Subcutaneous adipose tissue (tissue), 4 donors: ENCODE measurements at places on chromosomes 11 and 22. TPM values are rescaled to one million over a fixed set of nuclear protein-coding genes. Genes with fewer than 3 reads are reported as not detected.

ARFGAP2 gene
- 167 TPM for total RNA-seq

FAM180B gene
- 4.6 TPM for total RNA-seq

GAS2L1 gene
- total RNA-seq: 7.5 TPM

SYT13 gene
- total RNA-seq: not detected

CYP2D6 gene
- total RNA-seq: 0.51 TPM

CDC42EP1 gene
- 24.5 TPM for total RNA-seq

PANX2 gene
- not detected for total RNA-seq

LINC01488 gene
- not detected for total RNA-seq

NEFH gene
- 0.34 TPM for total RNA-seq

MGAT3 gene
- 7.7 TPM for total RNA-seq

XPNPEP3 gene
- 13.0 TPM for total RNA-seq

MIAT gene
- total RNA-seq: 1.2 TPM

IGSF22 gene
- total RNA-seq: not detected

KCNQ1OT1 gene
- 1.8 TPM for total RNA-seq

TYR gene
- not detected for total RNA-seq

C11orf16 gene
- not detected for total RNA-seq

IFITM10 gene
- not detected for total RNA-seq

ACO2 gene
- total RNA-seq: 218 TPM

CTR9 gene
- 28.7 TPM for total RNA-seq

C11orf97 gene
- not detected for total RNA-seq

AIFM3 gene
- total RNA-seq: 5.7 TPM

RRM1 gene
- 31.6 TPM for total RNA-seq

GRAP2 gene
- total RNA-seq: 4.8 TPM

CHRM4 gene
- 0.34 TPM for total RNA-seq

VWA5A gene
- total RNA-seq: 21.6 TPM

MUC2 gene
- not detected for total RNA-seq

DCDC1 gene
- total RNA-seq: not detected

LIN7C gene
- total RNA-seq: 50.4 TPM

ST14 gene
- 4.9 TPM for total RNA-seq

PHF21B gene
- total RNA-seq: not detected

KIRREL3 gene
- total RNA-seq: not detected

MRGPRX4 gene
- total RNA-seq: not detected

SCO2 gene
- 7.0 TPM for total RNA-seq

MFRP gene
- total RNA-seq: not detected

OR10D3 gene
- total RNA-seq: not detected

NXPE2 gene
- not detected for total RNA-seq

KCNK4 gene
- total RNA-seq: not detected

OR5P2 gene
- not detected for total RNA-seq

LPXN gene
- total RNA-seq: 7.9 TPM

APOC3 gene
- not detected for total RNA-seq

HDAC10 gene
- 10.4 TPM for total RNA-seq

GPR83 gene
- not detected for total RNA-seq

UPB1 gene
- not detected for total RNA-seq

OR5J2 gene
- total RNA-seq: not detected

GRAMD1B gene
- 5.1 TPM for total RNA-seq

ZNF214 gene
- 0.57 TPM for total RNA-seq

FGF3 gene
- not detected for total RNA-seq

CCDC87 gene
- total RNA-seq: not detected

CD6 gene
- 4.0 TPM for total RNA-seq

APLNR gene
- 1.7 TPM for total RNA-seq
